ENCODE measurements at places on chromosomes 1 and 21.

- ATAC-seq = peak; percentile 87
Measured at GRCh38 chr1:21318714-21319159, 28.5 kb upstream of the ECE1 start.

- ATAC-seq = no peak
Measured at GRCh38 chr1:177305040-177306018, 134.6 kb downstream of the BRINP2 start.

DNA sequence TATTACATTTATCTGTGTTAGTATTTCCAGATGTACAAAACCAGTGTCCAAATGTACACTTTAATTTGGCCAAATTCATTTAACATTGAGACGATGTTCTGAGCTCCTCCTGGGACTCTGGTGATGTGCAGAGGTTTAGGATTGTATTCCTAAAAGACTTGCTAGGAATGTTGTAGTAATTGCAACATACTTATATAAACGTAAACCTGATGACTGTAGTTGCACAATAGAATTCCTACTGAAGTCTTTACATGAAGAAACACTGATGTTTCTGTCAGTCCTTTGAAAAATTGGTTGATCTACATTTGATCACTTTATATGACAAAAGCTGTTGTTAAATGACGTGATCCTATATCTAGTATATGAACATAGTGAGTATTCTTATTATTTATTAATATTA, 5.1 kb upstream of the OR14C36 start:
- ATAC-seq = no peak

DNA sequence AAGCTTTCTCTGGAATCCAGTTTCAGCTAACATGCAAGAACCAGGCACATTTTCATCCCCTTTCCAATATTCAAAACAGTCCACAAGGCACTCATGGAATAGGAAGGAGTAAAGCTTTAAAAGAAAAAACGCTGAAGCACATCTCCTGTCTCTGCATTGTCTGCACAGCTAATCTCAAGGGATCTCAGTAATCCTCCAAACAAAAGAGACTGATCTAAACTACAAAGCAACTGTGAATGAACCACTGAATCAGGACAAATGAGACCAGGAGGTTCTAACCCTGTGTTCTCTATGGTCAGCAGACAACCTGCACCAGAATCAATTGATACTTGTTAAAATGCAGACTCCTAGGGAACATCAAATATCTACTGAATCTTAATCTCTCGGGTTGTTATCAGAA, 399.0 kb downstream of the HHAT start:
- no peak for ATAC-seq

- no peak for ATAC-seq
Measured at GRCh38 chr21:32547018-32547417, 38.3 kb downstream of the TCP10L start.

GRCh38 chr1:6414443-6414844, 5.3 kb downstream of the HES2 start:
- ATAC-seq = peak; percentile 59

- no peak for ATAC-seq
Measured at GRCh38 chr21:29379517-29380054, 80.9 kb downstream of the BACH1 start.
